ENCODE measurements at places on chromosomes 5 and 9.

DNA sequence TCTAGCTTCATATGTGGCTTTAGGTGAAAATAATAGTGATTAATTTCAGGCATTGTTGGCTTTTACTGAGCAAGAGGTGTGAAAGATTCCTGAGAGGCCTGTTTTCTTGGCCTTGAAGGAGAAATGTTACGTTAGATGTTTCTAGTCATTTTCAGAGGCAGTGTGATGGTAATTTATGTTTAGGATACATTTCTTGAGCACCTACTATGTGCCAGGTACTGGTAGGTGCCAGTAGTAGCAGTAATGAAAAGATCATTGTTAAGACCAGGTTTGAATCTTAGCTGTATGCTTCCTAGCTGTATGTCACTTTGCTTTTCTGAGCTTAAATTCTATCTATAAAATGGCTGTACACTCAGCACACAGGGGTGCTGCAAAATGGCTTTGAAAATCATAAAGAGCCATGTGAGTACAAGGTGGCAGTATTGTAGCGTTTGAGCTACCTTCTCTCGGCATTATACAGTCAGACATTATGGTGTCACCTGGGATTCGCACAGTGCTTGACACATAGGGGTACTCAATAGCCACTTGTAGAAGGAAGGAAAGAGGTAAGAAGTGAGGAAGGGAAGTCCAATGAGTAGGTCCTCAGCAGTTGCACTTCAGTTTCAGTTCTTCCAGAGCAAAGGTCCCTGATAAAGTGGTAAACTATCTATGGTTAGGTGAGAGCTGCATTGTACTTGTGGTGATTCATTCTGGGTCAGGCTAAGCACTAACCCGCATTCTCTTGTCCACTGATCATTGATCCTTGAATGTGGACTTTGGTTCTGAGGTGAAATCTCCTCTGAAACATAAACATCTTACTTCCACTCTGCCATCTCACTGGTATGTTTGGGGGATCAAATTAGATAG lies 166.5 kb upstream of the NR3C1 start:
- no peaks in the 10 kb centered on the region for H3K36me3 ChIP-seq

DNA sequence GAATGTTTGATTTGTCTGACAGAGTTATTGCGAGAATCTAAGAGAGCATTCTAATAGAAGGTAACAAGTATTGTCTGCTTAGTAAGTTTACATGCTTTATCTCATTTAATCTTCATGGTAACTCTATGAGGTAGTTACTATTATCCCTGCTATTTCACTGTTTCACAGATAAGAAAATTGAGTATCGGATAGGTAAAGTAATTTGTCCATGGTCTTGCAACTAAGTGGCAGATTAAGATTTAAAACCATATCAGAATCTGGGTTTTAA lies 118.2 kb downstream of the SNCAIP start:
- H3K27me3 ChIP-seq = no peaks in the 10 kb centered on the region
- no peak overlapping the region for H3K4me3 ChIP-seq
- no peaks in the 10 kb centered on the region for H3K4me1 ChIP-seq
- no peak overlapping the region for H3K27ac ChIP-seq

DNA sequence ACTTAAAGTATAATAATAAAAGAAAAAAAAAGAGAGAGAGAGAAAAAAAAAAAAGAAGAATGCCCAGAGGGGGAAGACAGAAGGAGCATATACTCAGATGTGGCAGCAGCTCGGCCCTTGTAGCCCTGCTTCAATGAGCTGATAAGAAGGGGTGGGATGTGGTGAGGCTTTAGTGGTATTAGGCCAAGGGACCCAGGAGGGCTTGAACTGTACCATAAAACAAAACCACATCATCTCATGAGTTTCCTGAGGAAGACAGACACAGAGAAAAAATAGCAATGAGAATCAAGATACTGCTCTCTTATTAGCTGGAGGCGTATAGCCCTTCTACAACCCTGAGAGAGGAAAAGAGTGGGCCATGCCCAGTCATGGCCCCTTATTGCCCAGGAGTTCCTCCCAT lies 72.8 kb downstream of the SLC1A1 start:
- H3K27me3 ChIP-seq = no peaks in the 10 kb centered on the region
- no peaks in the 10 kb centered on the region for H3K4me1 ChIP-seq
- no peak for DNase-seq
- H3K4me3 ChIP-seq = no peak overlapping the region
- H3K27ac ChIP-seq = no peak overlapping the region
- H3K36me3 ChIP-seq = no peaks in the 10 kb centered on the region

DNA sequence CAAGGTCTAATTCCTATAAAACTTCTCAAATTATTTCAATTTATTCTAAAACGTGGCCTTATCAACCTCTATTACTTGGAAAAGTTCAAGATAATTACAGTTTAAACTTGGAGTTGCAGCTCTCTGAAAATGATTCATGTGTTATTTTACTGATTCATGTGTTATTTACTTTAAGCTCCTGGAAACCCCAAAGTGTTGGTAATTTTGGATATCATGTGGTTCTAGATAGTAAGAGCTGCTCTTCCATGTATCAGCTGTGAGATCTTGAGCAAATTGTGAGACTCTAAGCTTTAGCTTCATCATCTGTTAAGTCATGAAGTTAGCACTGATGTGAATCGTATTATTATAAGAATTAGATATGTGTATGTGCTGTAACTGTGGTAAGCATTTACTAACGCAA lies 749.2 kb downstream of the TLE4 start:
- DNase-seq = no peak
- no peak overlapping the region for H3K4me3 ChIP-seq
- no peak overlapping the region for H3K27ac ChIP-seq
- no peaks in the 10 kb centered on the region for H3K4me1 ChIP-seq
- H3K27me3 ChIP-seq = no peaks in the 10 kb centered on the region

- no peak for DNase-seq
- H3K36me3 ChIP-seq = no peaks in the 10 kb centered on the region
- no peaks in the 10 kb centered on the region for H3K4me1 ChIP-seq
Observed at GRCh38 chr5:79509244-79509885, 4.6 kb downstream of the HOMER1 start.

- peak overlapping the region; percentile 54 for H3K4me3 ChIP-seq
- H3K27ac ChIP-seq = peak overlapping the region; percentile 15
- H3K4me1 ChIP-seq = no peaks in the 10 kb centered on the region
- no peaks in the 10 kb centered on the region for H3K36me3 ChIP-seq
- DNase-seq = no peak
Observed at GRCh38 chr9:91119142-91119541, 242.6 kb downstream of the AUH start.

- no peaks in the 10 kb centered on the region for H3K27me3 ChIP-seq
- H3K4me3 ChIP-seq = no peak overlapping the region
- no peak overlapping the region for H3K27ac ChIP-seq
- DNase-seq = no peak
- no peaks in the 10 kb centered on the region for H3K36me3 ChIP-seq
Observed at GRCh38 chr5:41921874-41922273, 3.2 kb upstream of the FBXO4 start.

GRCh38 chr9:37550781-37551180 lies 25.4 kb downstream of the FBXO10 start:
- H3K27ac ChIP-seq = no peak overlapping the region
- H3K27me3 ChIP-seq = no peaks in the 10 kb centered on the region
- DNase-seq = no peak
- no peak overlapping the region for H3K4me3 ChIP-seq

- no peaks in the 10 kb centered on the region for H3K27me3 ChIP-seq
- no peak overlapping the region for H3K27ac ChIP-seq
- no peak overlapping the region for H3K4me3 ChIP-seq
- DNase-seq = no peak
- H3K36me3 ChIP-seq = no peaks in the 10 kb centered on the region
- H3K4me1 ChIP-seq = no peaks in the 10 kb centered on the region
Observed at GRCh38 chr5:144084971-144085370, 85.5 kb downstream of the YIPF5 start.

DNA sequence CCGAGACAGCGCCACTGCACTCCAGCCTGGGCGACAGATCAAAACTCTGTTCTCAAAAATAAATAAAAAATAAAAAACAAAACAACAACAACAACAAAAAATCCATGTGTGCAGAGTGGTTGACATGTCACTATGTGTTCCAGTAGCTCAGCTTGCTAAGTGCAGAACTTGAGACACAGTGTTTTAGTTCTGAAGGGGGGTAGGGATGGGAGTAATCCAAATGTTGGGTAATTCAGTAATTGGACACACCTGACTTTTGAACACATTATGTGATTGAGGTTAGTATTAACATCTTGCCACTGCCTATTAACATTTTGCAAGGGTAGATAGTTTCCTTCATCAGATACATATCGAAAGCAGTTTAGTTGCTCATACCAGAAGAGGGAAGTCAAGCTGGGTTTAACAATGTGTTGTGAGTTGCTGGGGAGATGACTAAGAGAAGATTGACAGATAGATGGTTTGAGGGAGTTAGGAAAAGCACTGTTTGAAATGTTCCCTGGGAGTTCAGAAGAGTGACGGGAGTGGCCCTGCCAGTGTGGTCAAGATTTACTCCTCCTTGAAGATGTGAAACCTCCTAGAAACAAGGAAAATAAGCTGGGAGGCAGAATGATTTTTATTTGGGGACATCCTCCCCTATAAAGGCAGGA lies 928 bp downstream of the HACD4 start:
- no peak for DNase-seq
- H3K4me3 ChIP-seq = peak overlapping the region; percentile 81
- peak overlapping the region; percentile 80 for H3K27ac ChIP-seq
- H3K27me3 ChIP-seq = no peaks in the 10 kb centered on the region

DNA sequence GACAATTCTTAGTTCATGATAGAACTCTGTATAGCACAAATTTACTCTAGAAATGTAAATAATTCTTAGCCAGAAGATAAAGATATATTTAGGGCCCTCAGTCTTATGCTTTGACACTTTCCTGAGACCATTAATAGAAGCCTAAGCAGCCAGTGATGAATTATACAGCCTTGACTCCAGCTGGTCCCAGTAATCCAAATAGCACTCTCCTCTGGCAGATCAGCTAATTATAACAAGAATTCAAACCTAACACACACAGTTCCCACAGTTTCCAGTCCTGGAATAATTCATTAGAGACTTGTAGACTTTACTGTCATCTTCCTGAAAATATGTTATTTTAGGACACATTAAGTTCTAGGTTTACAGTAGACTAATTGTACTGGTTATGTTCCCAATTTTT lies 50.4 kb downstream of the SHOC1 start:
- H3K36me3 ChIP-seq = no peaks in the 10 kb centered on the region
- no peak overlapping the region for H3K27ac ChIP-seq
- no peaks in the 10 kb centered on the region for H3K27me3 ChIP-seq
- H3K4me1 ChIP-seq = no peaks in the 10 kb centered on the region
- no peak for DNase-seq

DNA sequence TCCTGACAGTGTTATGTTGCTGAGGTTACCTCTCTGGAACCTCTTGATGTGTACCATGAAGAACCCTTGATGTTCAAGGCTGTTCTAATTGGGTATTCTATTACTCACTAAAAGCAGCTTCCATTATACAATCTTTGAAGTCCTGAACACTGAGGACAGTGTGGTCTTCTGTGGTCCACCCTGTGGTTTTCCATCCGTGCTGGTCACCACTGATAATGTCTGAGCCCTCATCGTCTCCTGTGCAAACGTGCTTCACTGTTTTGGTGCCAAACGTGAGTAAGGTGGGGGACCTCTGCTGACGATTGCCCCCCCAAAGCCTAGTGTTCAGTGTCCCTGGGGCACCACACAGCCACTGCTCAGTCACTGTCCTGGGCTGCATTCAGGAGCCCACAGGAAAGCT lies 259.7 kb upstream of the ANKRD55 start:
- H3K4me3 ChIP-seq = no peak overlapping the region
- no peak overlapping the region for H3K27ac ChIP-seq
- H3K36me3 ChIP-seq = no peaks in the 10 kb centered on the region
- DNase-seq = no peak
- no peaks in the 10 kb centered on the region for H3K4me1 ChIP-seq

GRCh38 chr9:76852026-76852425 lies 53.9 kb downstream of the PRUNE2 start:
- no peak for DNase-seq
- H3K27ac ChIP-seq = no peak overlapping the region
- no peaks in the 10 kb centered on the region for H3K27me3 ChIP-seq
- no peaks in the 10 kb centered on the region for H3K4me1 ChIP-seq
- no peaks in the 10 kb centered on the region for H3K36me3 ChIP-seq

- no peaks in the 10 kb centered on the region for H3K36me3 ChIP-seq
- no peak for DNase-seq
- H3K4me3 ChIP-seq = no peak overlapping the region
- no peak overlapping the region for H3K27ac ChIP-seq
- H3K4me1 ChIP-seq = no peaks in the 10 kb centered on the region
Observed at GRCh38 chr5:25688156-25688555, 1043.4 kb upstream of the CDH10 start.

- no peaks in the 10 kb centered on the region for H3K36me3 ChIP-seq
- no peaks in the 10 kb centered on the region for H3K27me3 ChIP-seq
- H3K27ac ChIP-seq = no peak overlapping the region
- no peak for DNase-seq
- H3K4me1 ChIP-seq = peaks cover 4% of the 10 kb centered on the region
Observed at GRCh38 chr5:133235696-133236426, 184.0 kb downstream of the HSPA4 start.

GRCh38 chr9:77877976-77878375 lies 153.6 kb downstream of the GNAQ start:
- H3K4me3 ChIP-seq = no peak overlapping the region
- H3K36me3 ChIP-seq = no peaks in the 10 kb centered on the region
- H3K27ac ChIP-seq = no peak overlapping the region
- H3K4me1 ChIP-seq = no peaks in the 10 kb centered on the region
- no peaks in the 10 kb centered on the region for H3K27me3 ChIP-seq

GRCh38 chr9:128321343-128321742 lies 904 bp downstream of the TRUB2 start:
- no peak overlapping the region for H3K27ac ChIP-seq
- peak overlapping the region; percentile 95 for H3K4me3 ChIP-seq
- no peaks in the 10 kb centered on the region for H3K27me3 ChIP-seq
- H3K36me3 ChIP-seq = no peaks in the 10 kb centered on the region

- no peak for DNase-seq
- no peaks in the 10 kb centered on the region for H3K36me3 ChIP-seq
- H3K4me3 ChIP-seq = no peak overlapping the region
Observed at GRCh38 chr5:175895686-175896102, 24.3 kb downstream of the CPLX2 start.

- no peaks in the 10 kb centered on the region for H3K27me3 ChIP-seq
- H3K27ac ChIP-seq = no peak overlapping the region
- H3K36me3 ChIP-seq = no peaks in the 10 kb centered on the region
- H3K4me3 ChIP-seq = no peak overlapping the region
- no peaks in the 10 kb centered on the region for H3K4me1 ChIP-seq
- no peak for DNase-seq
Observed at GRCh38 chr5:180399401-180400215, 46.5 kb upstream of the GFPT2 start.

GRCh38 chr9:80144406-80144805 lies 572.6 kb downstream of the TLE4 start:
- no peaks in the 10 kb centered on the region for H3K36me3 ChIP-seq
- no peak for DNase-seq
- no peak overlapping the region for H3K4me3 ChIP-seq
- no peak overlapping the region for H3K27ac ChIP-seq

DNA sequence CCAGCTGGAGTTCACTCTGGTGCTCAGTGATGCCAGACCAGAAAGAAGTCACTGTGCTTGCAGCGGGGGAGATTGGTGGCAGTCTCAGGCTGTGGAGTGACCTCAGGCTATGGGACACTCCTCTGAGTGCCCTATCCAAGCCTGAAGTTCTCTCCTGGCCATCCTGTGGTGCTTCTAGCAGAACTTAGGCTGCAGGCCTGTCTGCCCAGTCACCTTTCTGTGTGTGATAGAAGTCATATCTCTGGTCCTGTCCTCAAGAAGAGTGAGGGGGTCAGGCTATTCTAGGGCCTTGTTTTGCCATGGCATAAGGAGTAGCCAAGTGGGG lies 9.3 kb downstream of the PDLIM4 start:
- H3K4me1 ChIP-seq = peaks cover 19% of the 10 kb centered on the region
- H3K36me3 ChIP-seq = no peaks in the 10 kb centered on the region
- H3K4me3 ChIP-seq = no peak overlapping the region
- H3K27me3 ChIP-seq = no peaks in the 10 kb centered on the region
- peak overlapping the region; percentile 90 for H3K27ac ChIP-seq
